ENCODE measurements at places on chromosomes 1 and 21. TPM values are rescaled to one million over a fixed set of nuclear protein-coding genes. Genes with fewer than 3 reads are reported as not detected.

DTL gene
- total RNA-seq: 5.2 TPM

DNA sequence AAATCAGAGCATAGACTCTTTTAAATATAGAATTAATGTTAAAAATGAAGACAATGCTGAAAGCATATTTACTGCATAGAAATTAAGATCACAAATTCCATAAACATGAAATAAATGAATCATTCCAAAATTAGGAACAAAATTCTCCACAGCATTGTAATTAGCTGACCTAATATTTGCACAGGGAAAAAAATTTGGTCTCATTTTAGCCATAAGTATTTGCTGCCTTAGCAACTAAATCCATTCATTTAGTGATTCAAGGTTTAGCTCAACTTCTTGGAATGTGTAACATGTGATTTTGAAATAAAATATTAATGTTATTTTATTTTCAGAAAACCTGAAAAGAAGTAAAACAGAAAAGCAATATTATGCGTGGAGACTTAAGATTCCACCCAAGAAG, 25.5 kb downstream of the ADAMTS5 start:
- H3K4me1 ChIP-seq: no peaks in the 10 kb centered on the region
- no peak for DNase-seq
- no peak overlapping the region for H3K27ac ChIP-seq
- no peaks in the 10 kb centered on the region for H3K36me3 ChIP-seq
- no peak overlapping the region for H3K4me3 ChIP-seq
- no peaks in the 10 kb centered on the region for H3K27me3 ChIP-seq

GRCh38 chr1:19442154-19443096, 42.9 kb downstream of the CAPZB start:
- peaks cover 10% of the 10 kb centered on the region for H3K4me1 ChIP-seq
- DNase-seq: no peak
- peak overlapping the region; percentile 44 for H3K27ac ChIP-seq
- no peaks in the 10 kb centered on the region for H3K36me3 ChIP-seq
- H3K27me3 ChIP-seq: no peaks in the 10 kb centered on the region
- no peak overlapping the region for H3K4me3 ChIP-seq

TFF3 gene
- total RNA-seq: 4,154 TPM

S100A8 gene
- 0.79 TPM for total RNA-seq

DNA sequence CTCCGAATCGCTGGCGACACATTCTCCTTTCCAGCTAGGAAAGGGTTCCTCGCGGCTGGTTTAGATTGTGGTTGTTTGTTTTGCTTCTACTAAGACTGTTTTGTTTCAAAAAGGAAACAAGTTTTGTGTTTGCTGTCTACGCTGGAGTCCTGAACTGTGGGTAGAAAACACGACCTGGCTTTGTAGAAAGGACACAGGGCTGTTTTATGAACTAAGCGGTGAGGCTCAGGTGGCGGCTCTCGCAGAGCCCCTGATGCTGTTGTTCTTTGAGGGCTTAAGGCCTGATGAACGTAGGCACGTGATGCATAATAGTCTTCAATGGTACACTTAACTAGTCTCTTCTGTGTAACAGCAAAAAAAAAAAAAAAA, 27.0 kb upstream of the FHAD1 start:
- peaks cover under 1% of the 10 kb centered on the region for H3K4me1 ChIP-seq
- no peak for DNase-seq
- H3K27me3 ChIP-seq: no peaks in the 10 kb centered on the region
- no peaks in the 10 kb centered on the region for H3K36me3 ChIP-seq
- H3K27ac ChIP-seq: no peak overlapping the region
- H3K4me3 ChIP-seq: no peak overlapping the region

DNA sequence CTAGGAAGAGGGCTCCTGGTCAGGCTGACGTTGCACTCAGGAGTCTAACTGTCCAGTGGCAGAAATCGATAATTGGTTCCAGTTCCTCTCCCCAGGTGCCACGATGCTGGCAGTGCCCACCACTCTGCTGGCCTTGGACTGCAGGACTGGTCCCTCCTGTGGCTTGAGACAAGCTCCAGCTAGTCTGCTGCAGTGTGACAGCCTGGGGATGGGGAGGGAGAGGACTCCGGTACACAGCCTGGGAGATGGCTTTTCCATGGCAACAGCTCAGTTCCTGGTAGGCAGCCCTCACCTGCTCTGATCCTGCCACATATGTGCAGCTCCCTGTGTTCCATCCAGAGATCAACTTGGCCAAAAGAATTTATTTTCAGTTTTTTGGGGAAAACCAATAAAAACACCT, 239.3 kb downstream of the KCNJ6 start:
- no peak overlapping the region for H3K27ac ChIP-seq
- no peak overlapping the region for H3K4me3 ChIP-seq
- no peaks in the 10 kb centered on the region for H3K36me3 ChIP-seq
- no peaks in the 10 kb centered on the region for H3K4me1 ChIP-seq

DNA sequence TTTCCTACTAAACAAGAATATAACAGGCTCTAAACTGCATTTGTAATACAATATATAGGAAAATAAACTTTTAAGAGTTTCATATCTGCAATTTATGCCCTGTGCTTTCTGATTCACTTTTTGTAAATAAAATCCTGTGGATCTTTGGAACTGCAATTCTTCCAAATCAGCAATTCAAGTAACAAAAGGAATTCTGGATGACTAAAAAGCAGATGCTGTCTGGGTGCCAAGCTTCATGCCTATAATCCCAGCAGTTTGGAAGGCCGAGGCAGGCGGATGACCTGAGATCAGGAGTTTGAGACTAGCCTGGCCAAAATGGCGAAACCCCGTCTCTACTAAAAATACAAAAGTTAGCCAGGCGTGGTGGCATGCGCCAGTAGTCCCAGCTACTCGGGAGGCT, 6.3 kb downstream of the NME7 start:
- DNase-seq: no peak
- no peak overlapping the region for H3K4me3 ChIP-seq
- no peaks in the 10 kb centered on the region for H3K27me3 ChIP-seq
- H3K4me1 ChIP-seq: no peaks in the 10 kb centered on the region
- H3K27ac ChIP-seq: no peak overlapping the region
- H3K36me3 ChIP-seq: no peaks in the 10 kb centered on the region

DNA sequence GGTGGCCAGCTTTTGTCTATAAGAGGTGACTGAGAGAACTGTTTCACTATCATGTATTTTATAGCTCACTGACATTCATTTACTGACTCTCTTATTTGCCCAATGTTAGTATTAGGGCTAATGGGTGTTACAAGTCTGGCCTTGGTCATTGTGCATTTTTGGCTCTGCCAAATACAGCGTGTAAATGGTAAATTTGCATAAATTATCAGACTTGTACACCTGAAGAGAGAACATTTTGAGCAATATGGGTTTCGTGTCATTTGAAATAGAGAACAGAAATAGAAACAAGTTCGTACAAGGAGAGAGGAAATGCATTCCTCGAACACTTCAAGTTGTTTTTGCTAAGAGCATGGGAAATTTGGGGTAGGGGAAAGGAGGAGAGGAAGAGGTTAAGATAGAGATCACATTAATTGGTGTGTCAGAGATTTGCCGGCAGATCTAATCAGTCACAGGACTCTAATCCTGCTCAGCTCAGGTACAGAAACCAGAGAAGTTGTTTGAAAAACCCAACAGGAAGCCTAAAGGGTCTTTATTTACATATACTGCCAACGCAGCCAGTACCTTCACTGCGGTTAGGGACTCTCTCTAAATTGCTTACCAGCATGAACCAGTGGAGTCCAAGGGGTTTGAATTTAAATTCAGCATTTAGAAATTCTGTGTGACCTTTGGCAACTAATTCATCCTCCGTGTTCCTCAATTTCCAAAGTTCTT, 261.5 kb downstream of the GPATCH2 start:
- no peaks in the 10 kb centered on the region for H3K4me1 ChIP-seq
- H3K36me3 ChIP-seq: no peaks in the 10 kb centered on the region
- no peak overlapping the region for H3K27ac ChIP-seq

ACKR1 gene
- 11.6 TPM for total RNA-seq

DNA sequence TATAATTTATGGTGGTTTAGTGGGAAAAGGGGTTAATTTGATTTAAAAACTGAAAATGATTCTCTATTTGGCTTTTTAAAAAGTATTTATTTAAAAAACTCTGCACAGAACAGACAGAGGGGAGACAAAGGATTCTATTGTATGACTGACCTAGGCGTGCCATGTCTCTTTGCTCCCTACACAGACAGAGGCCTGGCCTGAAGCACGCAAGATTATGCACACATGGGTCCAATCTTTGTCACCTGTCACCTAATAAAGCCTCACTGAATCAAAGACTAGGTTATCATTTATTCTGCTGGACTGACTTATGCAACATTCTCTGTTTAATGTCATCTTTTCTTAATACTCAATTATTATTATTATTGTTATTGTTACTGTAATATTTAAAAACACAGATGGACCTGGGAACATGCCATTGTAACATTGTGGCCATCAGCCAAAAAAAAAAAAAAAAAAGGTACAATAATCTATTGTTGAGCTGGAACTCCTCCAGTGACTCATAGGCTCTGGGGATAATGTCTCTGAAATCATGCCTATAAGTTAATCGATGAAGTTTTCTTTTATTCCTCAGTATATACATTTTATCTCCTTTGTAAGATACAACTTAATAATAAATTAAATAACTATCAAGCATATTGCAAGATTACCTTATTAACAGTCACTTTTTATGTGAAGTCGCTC, 112.1 kb downstream of the RUNX1 start:
- DNase-seq: no peak
- no peaks in the 10 kb centered on the region for H3K36me3 ChIP-seq
- H3K27me3 ChIP-seq: no peaks in the 10 kb centered on the region

DNA sequence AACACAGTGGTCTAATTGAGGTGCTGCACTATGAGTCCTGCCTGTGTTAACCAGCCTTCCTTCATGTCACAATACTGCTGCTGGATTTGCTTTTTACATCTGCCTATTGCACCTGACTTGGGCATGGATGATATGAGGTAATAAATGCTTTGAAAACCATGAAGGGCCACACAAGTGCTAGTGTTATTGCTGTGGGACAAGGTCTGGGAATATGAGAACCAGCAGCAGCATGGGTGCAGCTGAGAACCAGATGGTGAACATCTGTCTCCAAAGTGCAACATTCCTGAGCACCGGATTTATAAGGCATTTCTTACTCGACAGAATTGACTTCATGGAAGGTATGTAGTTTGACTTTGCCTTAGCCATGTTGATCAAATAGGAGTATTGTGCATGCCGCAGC, 16.6 kb downstream of the TRIM45 start:
- peaks cover 4% of the 10 kb centered on the region for H3K36me3 ChIP-seq
- no peak overlapping the region for H3K4me3 ChIP-seq
- no peak overlapping the region for H3K27ac ChIP-seq
- no peaks in the 10 kb centered on the region for H3K4me1 ChIP-seq

DNA sequence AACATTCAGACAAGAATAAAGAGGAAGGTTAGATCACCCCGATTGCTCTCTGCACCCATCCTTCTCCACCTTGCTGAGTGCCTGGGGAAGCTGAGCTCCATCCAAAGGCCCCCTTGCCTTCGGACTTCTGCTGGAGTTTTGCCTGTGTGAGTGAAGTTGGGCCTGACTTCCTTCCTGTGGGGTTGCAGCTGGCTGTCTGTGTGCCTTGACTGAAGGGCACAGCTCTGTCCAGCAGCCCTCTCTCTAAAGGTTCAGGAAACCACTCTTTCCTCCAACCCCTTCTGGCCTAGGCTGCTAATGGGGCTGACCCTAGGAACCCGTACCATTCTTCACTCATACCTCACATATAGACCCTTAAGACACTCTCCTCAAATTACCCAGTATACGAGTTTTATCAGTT, 173.4 kb upstream of the HMCN1 start:
- H3K4me3 ChIP-seq: no peak overlapping the region
- H3K27ac ChIP-seq: no peak overlapping the region
- DNase-seq: no peak
- H3K27me3 ChIP-seq: no peaks in the 10 kb centered on the region
- H3K36me3 ChIP-seq: no peaks in the 10 kb centered on the region
- no peaks in the 10 kb centered on the region for H3K4me1 ChIP-seq

IL23R gene
- 1.2 TPM for total RNA-seq

FCRL4 gene
- total RNA-seq: not detected

- no peak for DNase-seq
- H3K4me3 ChIP-seq: no peak overlapping the region
- no peaks in the 10 kb centered on the region for H3K4me1 ChIP-seq
- no peak overlapping the region for H3K27ac ChIP-seq
Measured at GRCh38 chr1:4710592-4711415, 56.4 kb downstream of the AJAP1 start.

- no peaks in the 10 kb centered on the region for H3K36me3 ChIP-seq
- no peak overlapping the region for H3K4me3 ChIP-seq
- no peak for DNase-seq
- H3K27me3 ChIP-seq: no peaks in the 10 kb centered on the region
Measured at GRCh38 chr1:246271516-246271915, 235.6 kb downstream of the SMYD3 start.

DNA sequence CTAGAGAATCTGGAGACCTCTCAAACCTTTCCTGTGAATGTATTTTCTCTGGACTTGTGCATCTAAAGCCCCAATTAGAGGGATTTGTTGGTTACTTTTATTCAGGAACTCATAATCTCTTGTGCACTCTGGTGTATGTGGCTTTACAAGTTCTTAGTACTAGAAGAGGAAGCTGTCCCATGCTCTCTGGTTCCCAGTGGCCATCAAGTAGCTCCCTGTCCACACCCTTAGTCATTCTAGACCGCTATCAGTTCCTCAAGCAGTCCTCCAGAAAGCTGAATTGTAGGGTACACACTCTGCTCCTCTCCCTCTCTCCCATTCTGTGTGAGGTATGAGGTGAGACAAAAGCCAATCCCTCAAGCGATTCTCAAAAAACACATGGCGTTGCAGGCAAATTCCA, 470.3 kb downstream of the PTPRC start:
- no peaks in the 10 kb centered on the region for H3K36me3 ChIP-seq
- H3K4me3 ChIP-seq: no peak overlapping the region
- H3K4me1 ChIP-seq: no peaks in the 10 kb centered on the region
- H3K27me3 ChIP-seq: no peaks in the 10 kb centered on the region
- no peak overlapping the region for H3K27ac ChIP-seq

GRCh38 chr1:197195100-197195499, 48.6 kb upstream of the ASPM start:
- H3K36me3 ChIP-seq: no peaks in the 10 kb centered on the region
- peaks cover 10% of the 10 kb centered on the region for H3K4me1 ChIP-seq
- H3K27ac ChIP-seq: no peak overlapping the region
- no peaks in the 10 kb centered on the region for H3K27me3 ChIP-seq
- H3K4me3 ChIP-seq: no peak overlapping the region
- no peak for DNase-seq

FAM78B gene
- total RNA-seq: 1.2 TPM

DNA sequence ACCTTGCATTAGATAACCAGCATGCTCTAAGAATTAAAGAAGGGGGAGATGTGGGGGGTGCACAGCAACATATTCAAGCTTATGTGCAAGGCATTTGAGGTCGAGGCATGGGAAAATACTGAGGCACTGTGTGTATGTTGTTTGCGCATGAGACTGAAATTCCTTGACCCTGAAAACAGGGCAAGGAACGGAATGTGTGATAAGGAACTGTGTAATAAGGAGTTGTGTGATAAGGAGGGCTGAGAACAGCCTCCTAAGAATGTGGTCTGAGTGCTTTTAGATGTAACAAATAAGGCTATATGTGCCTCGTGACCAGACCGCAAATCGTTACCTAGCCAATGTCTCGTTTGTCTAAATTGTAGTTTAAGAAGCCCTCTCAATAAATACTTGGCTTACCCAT, 26.5 kb upstream of the ITLN1 start:
- H3K4me3 ChIP-seq: no peak overlapping the region
- no peaks in the 10 kb centered on the region for H3K27me3 ChIP-seq
- no peak overlapping the region for H3K27ac ChIP-seq
- DNase-seq: no peak
- H3K36me3 ChIP-seq: no peaks in the 10 kb centered on the region
